Stimulated activated CD4-positive, alpha-beta T cell treated with anti-CD3 and anti-CD28 coated beads, Interleukin-12 subunit alpha, Interleukin-12 subunit beta, amount 100 ng/mL, for 48 hours (primary cell): ENCODE measurements at places on chromosomes 12 and 14.

DNA sequence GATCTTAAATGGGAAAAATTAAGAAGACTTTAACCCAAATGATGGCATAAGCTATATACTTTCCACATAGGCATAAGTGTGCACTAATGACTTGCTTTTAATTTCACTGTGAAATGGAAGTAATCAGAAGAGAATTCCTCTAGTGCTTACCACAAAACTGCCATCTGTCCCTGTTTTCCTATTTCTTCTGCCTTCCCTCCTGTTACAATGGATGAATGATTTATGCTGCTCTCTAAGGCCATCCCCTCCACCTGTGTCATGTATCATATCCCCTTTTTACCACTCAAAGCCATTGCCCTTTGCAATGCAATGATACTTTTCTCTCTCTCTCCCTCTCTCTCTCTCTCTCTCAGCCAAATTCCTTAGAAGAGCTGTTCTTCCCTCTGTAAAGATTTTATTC, 109.1 kb downstream of the C12orf50 start:
- no peak for DNase-seq

DNA sequence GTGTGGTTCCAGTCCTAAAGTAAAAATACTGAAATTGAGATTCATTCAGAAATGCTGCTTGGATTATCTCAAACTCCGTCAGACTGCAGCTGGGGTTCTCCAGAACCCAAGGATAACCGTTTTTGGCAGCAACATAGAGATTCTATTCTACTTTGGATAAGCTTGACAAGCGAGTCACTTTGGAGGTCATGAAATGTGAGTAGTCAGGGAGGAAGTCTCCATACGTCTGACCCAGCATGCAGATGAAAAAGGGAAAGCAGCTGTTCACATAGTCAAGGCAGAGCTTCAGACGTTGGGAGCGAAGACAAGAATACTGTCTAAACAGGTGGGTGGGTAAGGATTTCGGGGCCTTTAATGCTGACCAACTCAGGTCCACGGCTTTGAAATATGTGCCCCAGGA, 14.9 kb upstream of the HSP90B1 start:
- no peak for DNase-seq

DNA sequence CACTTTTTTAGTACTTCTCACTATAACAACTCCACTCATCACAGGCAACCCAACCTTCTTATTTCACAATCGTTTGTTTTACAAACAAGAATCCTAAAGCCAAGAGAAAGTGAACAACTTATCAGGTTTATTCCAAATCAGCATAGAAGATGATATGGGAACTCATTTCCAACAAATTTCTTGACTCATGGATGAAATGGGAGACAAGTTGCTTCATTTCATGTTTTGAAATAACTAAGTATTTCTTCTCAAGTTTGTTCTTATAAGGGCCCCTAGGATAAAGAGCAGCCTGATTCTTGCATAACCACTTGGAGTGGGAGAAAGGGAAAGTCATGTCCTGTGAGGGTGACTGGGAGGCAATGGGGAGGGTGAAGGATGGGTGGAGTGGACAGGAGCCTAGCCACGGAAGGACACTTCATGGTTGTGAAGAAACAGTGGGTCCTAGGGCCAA, 168.3 kb downstream of the DUSP6 start:
- no peak for DNase-seq

DNA sequence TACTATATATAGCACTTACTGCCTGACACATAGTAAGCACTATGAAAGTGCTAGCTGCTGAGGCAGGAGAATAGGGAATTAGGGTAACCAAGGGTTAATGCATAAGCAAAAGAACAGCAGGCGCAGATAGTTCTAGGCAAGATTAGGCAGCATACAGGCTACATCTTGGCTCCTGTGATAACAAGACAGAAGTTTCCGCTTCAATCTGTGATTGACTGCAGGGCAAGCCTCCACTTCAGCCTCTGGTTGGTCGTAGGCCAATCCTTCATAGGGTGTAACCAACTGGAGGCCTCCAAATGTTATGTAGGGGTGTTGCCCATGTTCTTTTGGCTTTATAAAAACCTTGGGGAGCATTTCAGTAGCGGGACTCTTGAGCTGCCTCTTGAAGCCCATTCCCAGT, 46.9 kb downstream of the KLHL28 start:
- no peak for DNase-seq

GRCh38 chr14:76863724-76864407, 37.7 kb downstream of the LRRC74A start:
- DNase-seq, result no peak

DNA sequence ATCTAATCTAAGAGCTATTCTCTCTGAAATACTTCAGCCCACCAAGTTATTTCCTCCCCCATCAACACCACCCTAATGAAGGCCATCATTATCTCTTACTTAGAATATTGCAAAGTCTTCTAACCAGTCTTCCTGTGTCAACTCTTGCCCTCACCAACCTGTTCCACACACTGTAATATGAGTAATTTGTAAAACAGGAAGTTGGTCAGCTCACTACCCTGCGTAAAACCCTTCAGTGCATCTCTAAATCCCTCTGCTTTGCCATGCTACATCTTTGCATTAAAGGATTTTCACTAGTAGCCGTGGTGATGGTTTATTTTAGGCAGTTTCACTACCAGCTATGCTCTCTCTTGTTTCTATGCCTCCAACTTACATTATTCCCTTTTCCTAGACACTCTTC, 70.0 kb downstream of the KIF21A start:
- DNase-seq, result no peak

DNA sequence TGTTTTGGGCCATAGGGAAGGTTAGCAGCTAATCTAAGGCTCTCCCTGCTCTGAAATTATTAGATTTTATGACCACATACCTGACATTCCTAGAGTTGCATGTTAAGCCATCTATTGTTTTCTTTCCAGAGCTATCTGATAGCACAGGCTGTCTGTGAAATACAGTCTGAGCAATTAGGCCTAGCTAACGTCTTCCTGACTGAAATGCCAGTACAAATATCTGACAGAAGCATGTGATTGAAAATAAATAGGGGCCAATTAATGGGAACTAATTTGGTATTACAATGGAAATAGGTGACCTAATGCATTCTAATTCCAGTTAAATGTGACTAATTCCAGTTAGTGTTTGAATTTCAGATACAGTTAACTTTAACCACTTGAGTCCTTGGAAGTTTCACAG, 115.2 kb downstream of the C12orf75 start:
- no peak for DNase-seq

- no peak for DNase-seq
Measured at GRCh38 chr14:93249128-93249831, 42.2 kb downstream of the UBR7 start.

- no peak for DNase-seq
Measured at GRCh38 chr14:100547633-100548294, 39.5 kb downstream of the BEGAIN start.

- no peak for DNase-seq
Measured at GRCh38 chr14:87044807-87045206, 948.2 kb downstream of the GALC start.

- no peak for DNase-seq
Measured at GRCh38 chr14:54450535-54450934, 9.4 kb upstream of the CNIH1 start.

DNA sequence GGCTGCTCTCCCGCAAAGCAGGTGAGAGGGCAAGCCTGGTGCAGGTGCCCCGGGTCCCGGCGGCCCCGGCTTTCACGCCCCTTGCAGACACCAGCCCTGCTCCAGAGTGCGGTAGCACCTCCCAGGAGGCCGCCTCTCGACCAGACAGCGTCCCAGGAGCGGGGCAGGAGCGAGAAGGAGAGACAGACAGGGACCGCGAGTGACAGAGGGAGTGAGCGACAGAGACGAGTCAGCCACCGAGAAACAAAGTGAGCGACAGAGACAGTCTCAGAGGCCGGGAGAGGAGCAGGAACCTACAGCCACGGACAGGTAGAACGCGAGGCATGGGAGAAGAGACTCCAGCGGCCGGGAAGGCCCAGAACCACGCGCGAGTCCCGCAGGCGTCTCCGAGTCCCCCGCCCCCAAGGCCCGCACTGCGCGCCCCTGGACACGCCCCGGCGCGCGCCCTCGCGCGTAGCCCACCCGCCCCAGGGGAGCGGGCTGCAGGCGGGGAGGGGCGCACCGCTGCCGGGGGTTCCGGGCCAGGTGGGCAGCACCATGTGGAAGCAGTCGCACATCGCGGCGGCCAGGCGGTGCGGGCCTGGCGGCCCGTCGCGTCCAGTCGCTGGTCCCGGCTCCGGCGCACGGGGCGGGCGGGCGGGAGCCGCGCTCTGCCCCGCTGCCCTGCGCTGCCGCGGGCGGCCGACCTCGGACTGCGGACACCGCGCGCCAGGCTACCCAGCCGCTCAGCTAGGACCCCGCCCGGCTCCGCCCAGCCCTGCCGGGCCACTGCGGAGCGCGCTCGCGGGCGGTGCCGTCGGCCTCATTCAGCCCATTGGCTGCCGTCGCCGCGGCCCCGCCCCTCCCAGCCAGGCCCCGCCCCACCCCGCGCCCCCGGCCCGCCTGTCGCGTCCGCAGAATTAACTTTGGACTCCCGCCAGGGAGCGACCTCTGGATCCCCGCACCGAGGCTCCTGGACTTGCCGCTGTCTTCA, at the start of gene AHNAK2:
TSS of gene AHNAK2 (minus strand) at position 694 of the 973 bp plus-strand sequence. CDS start at position 557, 137 bp downstream.
- no peak for DNase-seq

DNA sequence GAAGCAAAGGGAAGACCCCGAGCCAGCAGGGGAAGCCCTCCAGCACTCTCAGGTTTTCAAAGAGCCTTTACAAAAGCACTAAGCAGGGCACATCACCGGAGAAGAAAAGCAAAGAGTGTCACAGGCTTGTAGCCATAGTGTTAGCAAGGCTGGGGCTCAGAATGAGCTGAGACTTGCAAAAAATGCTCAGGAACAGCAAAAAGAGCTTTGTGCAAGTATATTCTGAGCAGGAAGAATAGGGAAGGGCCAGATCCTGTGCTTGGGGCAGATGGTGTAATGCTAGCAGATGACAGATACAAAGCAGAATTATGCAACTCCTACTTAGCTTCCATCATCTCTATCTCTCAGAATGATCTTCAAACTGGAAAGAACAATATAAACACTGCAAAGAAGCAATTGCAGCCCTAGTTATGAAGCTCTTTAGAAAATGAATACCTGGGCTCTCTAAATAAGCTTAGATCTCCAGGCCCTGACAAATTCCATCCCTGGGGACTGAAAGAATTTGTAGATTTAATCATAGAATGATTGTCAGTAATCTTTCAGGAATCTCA, 23.7 kb upstream of the PARP11 start:
- DNase-seq, result no peak

DNA sequence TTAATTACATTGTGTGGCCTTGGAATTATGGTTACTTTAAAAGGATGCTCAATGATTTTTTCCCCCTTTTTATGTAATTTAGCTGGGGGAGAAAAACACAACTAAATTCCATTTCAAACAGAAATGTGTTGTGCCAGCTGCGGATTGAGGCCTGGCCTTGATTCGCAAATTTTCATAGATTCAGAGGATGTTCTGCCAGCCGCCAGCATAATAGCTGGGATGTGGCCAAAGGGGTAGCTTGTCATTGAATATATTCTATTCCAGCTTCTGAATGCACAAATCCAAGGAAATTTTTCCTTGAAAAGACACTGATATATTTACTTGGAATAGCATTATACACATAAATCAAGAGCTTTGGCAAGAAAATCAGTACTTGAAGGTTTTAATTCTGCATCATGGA, 43.7 kb downstream of the TRHDE start:
- DNase-seq, result no peak

GRCh38 chr12:6620137-6620884, 13.1 kb upstream of the CHD4 start:
- no peak for DNase-seq

DNA sequence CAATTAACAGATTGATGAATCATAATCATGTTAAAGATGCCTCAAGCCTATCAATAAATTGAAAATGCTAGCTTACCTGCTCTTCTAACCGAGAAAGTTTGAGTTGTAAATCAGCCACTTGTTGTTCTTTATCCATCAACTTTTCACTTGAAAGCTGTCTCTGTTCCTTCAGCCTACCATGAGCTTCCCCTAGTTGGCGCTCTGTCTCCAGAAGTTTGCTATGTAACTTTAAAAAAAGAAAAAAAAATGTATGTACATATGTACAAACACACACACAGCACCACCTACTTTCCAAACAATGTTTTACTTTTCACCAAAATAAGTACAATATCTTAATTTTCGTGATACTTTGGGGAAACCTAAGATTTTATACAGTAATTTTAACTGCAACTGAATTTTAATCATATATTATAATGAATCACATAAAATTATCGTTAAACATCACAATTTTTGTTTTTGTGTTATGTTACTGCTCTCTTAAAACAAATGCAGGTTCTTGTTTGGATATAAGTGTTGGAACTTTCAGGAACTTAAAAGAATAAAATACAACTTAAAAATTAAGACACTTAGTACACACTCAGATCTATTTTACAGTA, 101.2 kb downstream of the EEA1 start:
- DNase-seq, result no peak

GRCh38 chr12:42238240-42239140, at the start of gene YAF2:
Gene YAF2 (minus strand): TSS chr12:42238248. CDS start chr12:42238180, 68 bp downstream.
- peak; percentile 77 for DNase-seq

GRCh38 chr12:6925540-6926279, 2.0 kb upstream of the ATN1 start:
- DNase-seq, result no peak

- no peak for DNase-seq
Measured at GRCh38 chr14:103719751-103720150, 4.1 kb downstream of the ZFYVE21 start.

GRCh38 chr12:78035901-78036606, 205.4 kb downstream of the NAV3 start:
- no peak for DNase-seq

DNA sequence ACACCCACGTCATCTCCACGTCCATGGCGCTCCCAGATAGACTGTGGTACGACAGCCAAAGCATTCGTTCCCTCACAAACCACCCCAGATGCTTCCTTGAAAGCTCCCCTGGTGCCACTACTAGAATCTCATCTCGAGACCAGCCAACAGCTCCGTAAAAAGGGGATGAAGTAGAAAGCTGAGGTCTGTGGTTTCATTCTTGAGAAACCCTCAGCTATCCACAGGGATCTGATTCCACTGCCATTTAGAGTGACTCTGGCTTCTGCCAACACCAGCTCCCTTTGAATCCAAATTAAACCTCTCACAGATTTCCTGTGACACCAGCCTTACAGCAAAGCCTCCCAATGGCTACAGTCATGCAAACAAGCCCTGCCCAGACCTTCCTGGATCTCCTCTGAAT, 18.5 kb upstream of the FOXN3 start:
- no peak for DNase-seq

DNA sequence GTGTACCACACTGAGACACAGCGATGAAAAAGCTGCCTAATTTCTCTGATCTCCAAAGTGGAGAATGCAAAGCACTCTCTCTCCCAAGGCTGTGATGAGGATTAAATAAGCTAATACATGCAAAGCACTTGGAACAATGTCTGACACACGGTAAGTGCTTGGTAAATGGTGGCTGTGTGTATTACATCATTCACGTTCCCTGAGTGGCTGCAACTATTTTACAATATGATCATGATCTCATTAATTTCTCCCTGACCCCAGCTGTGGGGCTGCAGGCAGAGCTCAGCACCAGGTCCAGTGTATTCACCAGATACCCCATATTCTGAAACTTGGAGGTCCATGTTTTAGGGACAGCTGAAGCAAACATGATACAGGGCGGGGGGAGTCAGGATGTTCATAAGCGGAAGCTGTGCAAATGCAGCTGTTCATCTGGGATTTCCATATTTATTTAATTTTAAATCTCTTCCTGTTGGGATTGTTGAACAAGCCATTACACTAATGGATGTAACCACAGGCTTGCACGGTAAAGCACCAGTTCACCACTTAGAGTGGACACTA, 106.4 kb downstream of the CCDC60 start:
- no peak for DNase-seq

GRCh38 chr12:108043286-108043685, 85.8 kb upstream of the WSCD2 start:
- DNase-seq, result no peak

- no peak for DNase-seq
Measured at GRCh38 chr12:80684077-80684495, 23.3 kb upstream of the MYF6 start.
